DMS 273 treated with DMSO at 0.1 percent for 48 hours (cell line): ENCODE measurements at places on chromosomes 16 and 17.
A peak's percentile ranks its signal among the peaks of the same experiment; 100 is the strongest.

GRCh38 chr16:2033057-2033908 is 6.6 kb downstream of the NHERF2 start:
- DNase-seq = no peak

GRCh38 chr17:36017799-36018198 is at the start of gene CCL23:
Gene CCL23 (minus strand): TSS chr17:36017972. CDS start chr17:36017897, 75 bp downstream.
- DNase-seq = no peak

DNA sequence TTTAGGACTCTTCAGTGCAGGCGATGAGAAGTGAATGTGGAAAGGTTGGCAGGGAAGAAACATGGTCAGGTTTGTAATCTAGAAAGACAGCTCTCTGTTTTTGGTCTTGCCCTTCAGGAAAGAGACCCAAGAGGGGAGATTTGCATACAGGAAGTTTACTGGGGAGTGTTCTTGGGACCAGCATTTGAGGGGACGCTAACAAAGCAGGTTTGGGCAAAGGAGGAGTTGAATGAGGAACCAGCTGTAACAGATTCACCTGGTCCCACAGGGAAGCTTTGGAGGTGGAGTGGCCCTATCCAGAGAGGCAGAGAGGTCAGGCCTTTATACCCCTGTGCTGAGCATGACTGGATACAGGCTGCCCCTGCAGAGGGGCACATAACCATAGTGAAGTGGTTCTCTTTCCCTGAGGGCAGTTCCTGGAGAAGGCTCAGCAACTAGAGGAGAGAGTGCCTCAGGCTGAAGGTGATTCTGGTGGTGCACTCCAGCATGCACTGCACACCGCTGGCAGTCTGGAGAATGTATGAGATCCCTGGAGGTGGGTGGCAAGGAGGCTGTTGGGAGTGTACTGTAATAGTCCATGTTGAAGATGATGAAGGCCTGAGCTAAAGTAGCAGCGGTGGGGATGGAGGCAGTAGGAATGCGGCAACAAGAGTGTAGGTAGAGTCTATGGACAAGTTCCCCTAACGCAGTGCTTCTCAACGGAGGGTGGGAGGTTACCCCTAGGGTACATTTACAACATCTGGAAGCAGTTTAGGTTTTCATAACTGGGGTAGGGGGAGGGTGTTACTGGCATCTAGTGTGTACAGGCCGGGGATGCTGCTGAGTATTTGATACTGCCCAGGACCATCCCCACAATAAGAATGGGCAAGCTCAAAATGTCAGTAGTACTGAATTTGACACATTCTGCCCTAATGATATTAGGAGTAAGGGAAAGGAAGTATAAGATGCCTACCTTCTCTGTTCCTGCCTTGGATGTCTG is 37.2 kb downstream of the MAP2K6 start:
- DNase-seq = no peak

GRCh38 chr16:20847550-20847949 is 41.2 kb downstream of the REXO5 start:
- DNase-seq = no peak

- DNase-seq = peak; percentile 84
Measured at GRCh38 chr16:4298761-4299522, 16.9 kb upstream of the GLIS2 start.
